Lower lobe of right lung (tissue), 2 donors: ENCODE measurements at places on chromosomes 12 and 14.

- no peak for DNase-seq
Observed at GRCh38 chr12:53958128-53958527, 3.4 kb downstream of the HOXC12 start.

GRCh38 chr14:85881935-85882334, 352.0 kb downstream of the FLRT2 start:
- no peak for DNase-seq

- no peak for DNase-seq
Observed at GRCh38 chr12:128643155-128643554, 180.6 kb downstream of the SLC15A4 start.

GRCh38 chr12:132279184-132279889, 50.1 kb downstream of the GALNT9 start:
- peak; percentile 62 for DNase-seq

GRCh38 chr14:104264495-104265265, 126.3 kb downstream of the KIF26A start:
- DNase-seq: peak; percentile 24

GRCh38 chr14:61213920-61214319, 67.2 kb downstream of the TMEM30B start:
- no peak for DNase-seq

- peak; percentile 66 for DNase-seq
Observed at GRCh38 chr12:116783525-116784237, 45.6 kb downstream of the RNFT2 start.

GRCh38 chr12:83256562-83256961, 569.9 kb downstream of the TMTC2 start:
- DNase-seq: no peak

- DNase-seq: no peak
Observed at GRCh38 chr14:96501217-96501739, 904 bp upstream of the PAPOLA start.

- no peak for DNase-seq
Observed at GRCh38 chr14:96511146-96511545, 9.0 kb downstream of the PAPOLA start.

GRCh38 chr14:62117751-62118105, 355.5 kb downstream of the SNAPC1 start:
- DNase-seq: no peak

- DNase-seq: no peak
Observed at GRCh38 chr12:96811083-96811482, 96.0 kb upstream of the NEDD1 start.

- DNase-seq: no peak
Observed at GRCh38 chr14:93068711-93069110, 47.0 kb downstream of the ITPK1 start.

DNA sequence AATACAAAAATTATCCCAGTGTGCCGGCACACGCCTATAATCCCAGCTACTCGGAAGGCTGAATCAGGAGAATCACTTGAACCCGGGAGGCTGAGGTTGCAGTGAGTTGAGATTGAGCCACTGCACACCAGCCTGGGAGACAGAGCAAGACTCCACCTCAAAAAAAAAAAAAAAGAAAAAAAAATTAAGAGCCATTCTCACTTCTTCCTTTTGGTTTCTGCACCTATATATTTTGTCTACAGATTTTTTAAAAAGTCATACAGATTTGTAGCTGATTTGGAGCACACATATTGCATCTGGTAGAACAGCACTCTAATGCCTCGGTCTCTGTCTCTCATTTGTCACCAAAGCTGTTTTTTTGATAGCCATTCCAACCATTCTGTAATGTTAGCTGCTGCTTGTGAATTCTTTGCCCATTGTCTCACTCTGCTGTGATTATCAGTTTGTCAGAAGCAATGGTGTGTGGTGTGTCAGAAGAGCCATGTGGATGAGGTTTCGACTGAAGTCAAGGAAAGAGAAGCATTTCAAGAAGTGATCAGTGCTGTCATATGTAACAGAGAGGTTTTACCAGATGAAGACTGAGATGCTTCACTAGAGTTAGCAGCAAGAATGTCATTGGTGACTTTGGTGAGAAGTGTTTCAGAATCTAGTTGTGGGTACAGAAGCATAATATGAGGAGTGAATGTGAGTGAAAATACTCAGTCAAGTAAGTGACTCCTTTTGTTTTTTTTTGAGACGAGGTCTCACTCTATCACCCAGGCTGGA, 8.7 kb upstream of the KTN1 start:
- DNase-seq: no peak

DNA sequence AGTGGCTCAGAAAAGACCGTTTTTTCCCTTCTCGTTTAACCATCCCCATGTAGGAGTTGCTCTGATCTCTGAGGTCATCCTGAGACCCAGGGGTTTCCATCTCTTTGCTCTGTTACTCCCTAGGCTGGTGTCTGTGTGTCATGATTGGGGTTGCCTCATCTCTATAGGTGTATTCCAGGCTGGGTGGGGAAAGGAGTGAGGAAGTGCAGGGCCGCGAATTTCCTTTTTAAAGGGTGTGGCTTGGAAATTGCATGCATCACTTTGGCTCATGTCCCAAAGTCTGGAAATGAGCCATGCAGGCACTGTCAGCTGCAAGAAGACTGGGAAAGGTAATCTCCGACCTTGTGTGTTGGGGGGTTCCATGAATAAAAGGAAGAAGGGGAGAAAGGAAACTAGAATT, 201.9 kb downstream of the AACS start:
- DNase-seq: no peak

DNA sequence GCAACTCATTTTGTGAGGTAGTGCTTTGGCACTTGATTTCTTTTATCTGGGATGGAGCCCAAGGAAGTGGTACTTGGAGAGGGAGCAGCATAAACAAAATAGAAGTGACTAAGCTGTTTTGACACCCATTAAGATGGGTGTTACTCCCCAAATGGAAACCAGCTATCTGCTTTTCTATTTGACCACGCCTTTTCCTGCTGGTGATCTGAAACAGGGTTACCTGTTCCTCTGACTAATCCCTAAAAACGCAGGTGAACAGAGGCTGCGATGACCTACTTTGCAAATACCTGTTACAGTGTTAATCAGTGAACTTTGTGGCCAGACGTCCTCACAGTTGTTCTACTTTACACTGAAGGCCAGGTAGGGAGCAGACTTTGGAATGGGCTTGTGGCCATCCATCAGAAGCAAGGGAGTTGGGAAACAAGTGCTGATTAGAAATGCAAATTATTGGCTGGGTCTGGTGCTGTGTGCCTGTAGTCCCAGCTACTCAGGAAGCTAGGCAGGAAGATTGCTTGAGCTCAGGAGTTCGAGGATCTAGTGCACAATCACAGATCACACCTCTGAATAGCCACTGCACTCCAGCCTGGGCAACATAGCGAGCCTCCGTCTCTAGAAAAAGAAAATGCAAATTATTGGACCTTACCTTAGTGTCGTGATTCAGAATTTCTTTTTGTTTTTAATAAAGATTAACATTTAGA, 58.3 kb upstream of the HECTD1 start:
- no peak for DNase-seq

- DNase-seq: no peak
Observed at GRCh38 chr12:114403690-114404066, 2.3 kb downstream of the TBX5 start.
